Muscle of arm (tissue), 14 donors: ENCODE measurements at places on chromosomes 11 and 22. TPM values are rescaled to one million over a fixed set of nuclear protein-coding genes. Genes with fewer than 3 reads are reported as not detected.
A peak's percentile ranks its signal among the peaks of the same experiment; 100 is the strongest.

DNA sequence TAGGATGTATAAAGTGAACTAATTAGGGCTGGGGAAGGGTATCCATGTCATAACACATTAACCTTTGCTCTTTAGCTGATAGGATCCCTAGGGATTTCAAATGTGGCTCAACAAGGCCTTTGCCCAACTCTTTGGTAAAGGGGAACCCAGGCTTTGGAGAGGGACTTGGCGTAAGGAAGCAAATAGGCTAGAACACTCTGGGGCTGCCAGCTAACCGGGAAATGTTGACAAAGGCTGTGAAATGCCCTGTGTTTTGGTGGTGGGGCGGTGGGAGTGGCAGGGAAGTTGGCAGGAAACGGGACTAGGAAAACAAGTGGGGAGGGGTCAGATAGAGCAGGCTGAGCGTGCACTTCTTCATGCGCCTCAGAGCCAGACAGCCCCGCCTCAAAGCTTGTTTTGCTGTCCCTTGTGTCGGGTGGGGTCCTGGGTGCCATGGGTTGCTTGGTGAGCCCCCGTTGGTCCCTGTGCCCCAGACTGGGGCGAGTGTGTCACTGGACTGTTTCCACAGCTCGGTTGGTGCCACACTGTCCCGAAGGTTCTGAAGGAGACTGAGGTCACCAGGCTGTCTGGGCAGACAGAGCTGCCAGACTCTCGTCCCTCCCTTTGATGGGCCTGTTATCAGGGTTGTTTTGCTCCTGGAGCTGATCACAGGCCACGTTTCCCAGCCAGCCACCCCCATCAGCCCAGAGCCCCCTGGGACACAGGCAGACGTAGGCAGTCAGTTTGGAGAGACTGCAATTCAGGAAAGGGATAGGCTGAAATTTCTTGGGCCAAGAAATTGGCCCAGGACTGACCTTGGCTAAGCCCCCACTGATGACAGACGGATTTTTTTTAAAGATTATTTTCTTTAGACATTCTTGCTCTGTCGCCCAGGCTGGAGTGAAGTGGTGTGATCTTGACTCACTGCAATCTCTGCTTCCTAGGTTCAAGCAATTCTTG, 19.6 kb downstream of the KCTD21 start:
- peak; percentile 43 for DNase-seq

GRCh38 chr11:133905677-133906156, 51.1 kb downstream of the IGSF9B start:
- DNase-seq = no peak

DNA sequence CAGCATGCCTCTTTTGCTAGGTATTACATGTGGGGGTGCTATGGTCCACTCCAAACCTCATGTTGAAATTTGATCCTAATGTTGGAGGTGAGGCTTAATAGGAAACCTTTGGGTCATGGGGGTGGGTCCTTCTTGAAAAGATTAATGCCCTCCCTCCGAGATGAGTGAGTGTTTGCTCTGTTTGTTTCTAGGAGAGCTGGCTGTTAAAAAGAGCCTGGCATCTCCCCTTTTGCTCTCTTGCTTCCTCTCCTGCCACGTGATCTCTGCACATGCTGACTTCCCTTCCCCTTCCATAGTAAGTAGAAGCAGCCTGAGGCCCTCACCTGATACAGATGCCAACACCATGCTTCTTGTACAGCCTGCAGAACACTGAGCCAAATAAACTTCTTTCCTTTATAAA, 104.5 kb downstream of the FAT3 start:
- DNase-seq = no peak

GRCh38 chr11:95322539-95322938, 91.5 kb upstream of the SESN3 start:
- DNase-seq = peak; percentile 38

Gene GPHA2
- not detected for polyA plus RNA-seq

Gene ARHGAP8
- polyA plus RNA-seq = not detected
